Stimulated activated CD8-positive, alpha-beta memory T cell treated with anti-CD3 and anti-CD28 coated beads, Interleukin-4, amount 100 ng/mL, for 1 hour (primary cell): ENCODE measurements at places on chromosomes 16 and 17.

DNA sequence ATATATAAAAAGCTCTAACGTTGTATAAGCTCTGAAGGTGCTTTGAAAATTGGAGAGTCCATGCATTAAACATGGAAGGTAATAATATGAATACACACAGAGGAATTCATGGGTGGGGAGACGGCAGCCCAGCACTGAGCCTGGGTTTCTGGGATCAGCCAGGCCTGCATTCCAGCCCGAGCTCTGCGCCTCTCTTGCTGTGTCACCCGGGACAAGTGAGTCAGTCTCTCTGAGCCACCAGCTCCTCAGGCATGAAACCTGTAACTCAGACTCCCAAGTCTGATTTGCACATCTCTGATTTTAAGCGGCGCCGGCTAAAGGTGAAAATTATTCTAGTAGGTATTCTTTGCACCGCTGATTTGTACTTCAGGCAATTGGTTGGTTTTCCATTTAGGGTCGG is 238.8 kb downstream of the MRTFB start:
- DNase-seq, result no peak

DNA sequence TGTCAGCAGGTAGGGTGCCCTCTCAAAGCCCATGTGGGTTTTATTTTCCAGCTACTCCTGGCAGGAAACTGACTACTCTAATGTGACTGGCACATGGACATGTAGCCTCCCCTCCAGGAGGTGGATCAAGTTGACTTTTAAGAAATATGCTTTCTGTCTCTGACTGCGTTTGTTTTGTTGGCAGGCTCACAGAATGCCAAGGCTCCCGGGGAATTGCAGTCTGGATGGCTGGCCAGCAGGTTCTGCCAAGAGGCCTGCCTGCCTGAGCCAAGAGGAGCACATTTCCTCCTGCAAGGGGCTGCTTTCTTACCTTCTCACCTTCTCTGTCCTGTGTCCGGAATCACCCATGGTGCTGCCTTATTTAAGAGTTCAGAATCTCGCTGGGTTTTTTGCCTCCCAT is 217.3 kb upstream of the ERCC4 start:
- no peak for DNase-seq

- DNase-seq, result no peak
These were observed 30.1 kb upstream of the MFSD6L start for GRCh38 chr17:8829036-8829941.

- DNase-seq, result no peak
These were observed 289.2 kb downstream of the PHKB start for GRCh38 chr16:47750371-47750770.

- DNase-seq, result no peak
These were observed 77.0 kb downstream of the NTN1 start for GRCh38 chr17:9098242-9098825.

GRCh38 chr16:86375851-86376250 is 134.5 kb upstream of the FOXF1 start:
- no peak for DNase-seq

GRCh38 chr17:45784293-45784740 is at the start of gene CRHR1:
Gene CRHR1, plus strand, starts transcription at chr17:45784320. Its CDS starts 225 bp downstream, at chr17:45784545.
- no peak for DNase-seq

DNA sequence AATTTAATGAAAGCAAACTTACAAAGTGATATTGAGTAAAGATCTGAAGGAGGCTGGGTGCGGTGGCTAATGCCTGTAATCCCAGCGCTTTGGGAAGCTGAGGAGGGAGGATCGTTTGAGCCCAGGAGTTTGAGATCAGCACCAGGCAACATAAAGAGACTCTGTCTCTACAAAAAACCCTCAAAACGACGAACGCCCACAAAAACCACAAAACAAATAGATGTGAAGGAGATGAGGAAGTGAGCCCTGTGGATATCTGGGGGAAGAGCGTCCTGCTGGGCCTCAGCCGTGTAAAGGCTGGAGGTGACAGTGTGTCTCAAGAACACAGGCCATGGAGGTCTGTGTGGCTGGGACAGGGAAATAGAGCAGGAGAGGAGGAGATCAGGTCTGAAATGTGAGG is 68.8 kb downstream of the ITFG1 start:
- DNase-seq, result no peak

GRCh38 chr17:64614266-64615027 is 47.7 kb downstream of the SMURF2 start:
- no peak for DNase-seq

- peak; percentile 23 for DNase-seq
These were observed at the start of gene BMERB1 for GRCh38 chr16:15434425-15435215. Gene BMERB1, plus strand, starts transcription at chr16:15434588. Its CDS starts 66 bp downstream, at chr16:15434654.

DNA sequence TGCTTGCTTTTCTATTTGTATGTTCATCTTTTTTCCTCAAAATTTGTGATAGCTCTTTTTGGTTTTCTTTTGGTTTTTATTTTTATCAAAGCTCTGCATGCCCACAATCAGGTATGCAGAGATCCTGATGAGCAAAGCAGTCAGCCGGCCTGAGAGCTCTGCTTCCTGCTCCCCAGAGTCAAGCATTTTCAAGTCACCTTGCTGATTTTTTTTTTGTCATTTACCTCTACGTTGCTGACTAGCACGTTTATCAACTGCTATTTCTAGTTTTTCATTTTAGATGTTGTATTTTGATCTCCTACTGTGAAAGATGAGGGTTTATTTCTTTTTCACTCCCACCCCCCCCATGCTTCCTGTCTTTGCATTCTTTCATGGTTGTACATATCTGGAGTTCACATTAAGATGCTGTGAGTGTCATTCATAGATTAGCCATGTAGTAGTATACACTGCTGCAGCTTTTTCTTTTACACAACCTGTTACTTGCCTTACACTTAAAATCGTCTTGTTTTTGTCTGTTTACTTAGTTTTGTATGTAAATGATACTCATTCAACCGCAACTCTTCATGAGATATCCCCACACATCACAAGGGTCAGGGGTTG is 196.2 kb downstream of the LGALS9B start:
- DNase-seq, result no peak

- no peak for DNase-seq
These were observed 189.9 kb downstream of the FTO start for GRCh38 chr16:53893731-53894435.

DNA sequence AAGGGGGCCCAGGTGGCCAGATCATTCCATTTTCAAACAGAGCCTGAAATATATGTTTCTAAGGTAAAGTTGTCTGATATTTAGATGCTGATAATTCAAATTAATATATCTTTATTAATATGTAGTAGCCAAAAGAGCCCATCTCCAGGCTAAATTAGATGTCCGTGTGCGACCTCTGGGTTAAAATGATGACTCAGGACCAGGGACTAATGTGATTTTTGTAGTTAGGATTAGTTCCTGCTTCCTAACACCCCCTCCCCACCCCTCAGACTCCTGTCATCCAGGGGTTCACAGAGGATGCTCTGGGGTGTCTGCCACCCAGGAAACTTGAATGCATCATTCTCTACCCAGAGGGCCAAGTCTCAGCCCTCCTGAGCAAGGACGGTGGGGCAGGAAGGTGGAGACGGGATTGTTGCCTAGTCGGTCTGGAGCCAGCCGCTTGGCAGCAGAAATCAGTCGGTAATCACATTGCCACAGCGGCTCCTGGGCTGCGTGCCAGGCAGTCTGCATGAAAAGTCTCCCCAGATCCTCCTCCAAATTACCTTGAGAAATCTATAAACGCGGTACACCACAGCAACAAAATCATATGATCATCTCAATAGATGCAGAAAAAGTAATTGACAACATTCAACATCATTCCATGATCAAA is 29.8 kb downstream of the CNGB1 start:
- no peak for DNase-seq

GRCh38 chr17:34412534-34412933 is 49.5 kb upstream of the CCL1 start:
- DNase-seq, result no peak

DNA sequence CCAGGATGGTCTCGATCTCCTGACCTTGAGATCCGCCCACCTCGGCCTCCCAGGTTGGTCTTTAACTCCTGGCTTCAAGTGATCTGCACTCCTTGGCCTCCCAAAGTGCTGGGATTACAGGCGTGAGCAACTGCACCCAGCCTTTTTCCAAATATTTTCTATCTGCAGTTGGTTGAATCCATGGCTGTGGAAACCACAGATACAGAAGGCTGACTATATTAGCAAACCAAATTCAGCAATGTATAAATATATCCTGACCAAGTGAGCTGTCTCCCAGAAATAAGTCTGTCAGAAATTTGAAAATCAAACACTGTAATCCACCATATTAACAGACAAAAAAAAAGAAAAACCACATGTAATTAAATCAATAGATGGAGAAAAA is 9.6 kb downstream of the CFDP1 start:
- DNase-seq, result no peak

DNA sequence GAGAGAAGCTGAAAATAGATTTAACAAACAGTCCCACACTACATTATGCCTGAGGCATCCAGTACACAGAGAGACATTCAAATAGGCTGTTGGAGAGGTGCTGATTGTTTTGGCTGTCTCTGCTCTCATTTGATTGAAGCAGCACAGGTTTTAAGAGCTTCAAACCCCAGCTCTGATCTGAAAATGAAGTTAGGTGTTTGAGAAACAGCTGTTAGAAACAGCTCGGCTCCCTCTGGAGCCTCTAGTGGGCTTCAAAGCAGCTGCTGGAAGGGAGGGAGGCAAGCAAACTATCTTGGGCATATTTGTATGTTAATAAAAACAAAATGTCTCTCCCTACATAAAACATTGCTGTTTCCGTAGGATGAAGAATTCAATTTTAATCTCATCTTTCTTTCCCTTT is 607.3 kb upstream of the GOT2 start:
- DNase-seq, result no peak

GRCh38 chr16:66486199-66486772 is 59.2 kb downstream of the BEAN1 start:
- no peak for DNase-seq

DNA sequence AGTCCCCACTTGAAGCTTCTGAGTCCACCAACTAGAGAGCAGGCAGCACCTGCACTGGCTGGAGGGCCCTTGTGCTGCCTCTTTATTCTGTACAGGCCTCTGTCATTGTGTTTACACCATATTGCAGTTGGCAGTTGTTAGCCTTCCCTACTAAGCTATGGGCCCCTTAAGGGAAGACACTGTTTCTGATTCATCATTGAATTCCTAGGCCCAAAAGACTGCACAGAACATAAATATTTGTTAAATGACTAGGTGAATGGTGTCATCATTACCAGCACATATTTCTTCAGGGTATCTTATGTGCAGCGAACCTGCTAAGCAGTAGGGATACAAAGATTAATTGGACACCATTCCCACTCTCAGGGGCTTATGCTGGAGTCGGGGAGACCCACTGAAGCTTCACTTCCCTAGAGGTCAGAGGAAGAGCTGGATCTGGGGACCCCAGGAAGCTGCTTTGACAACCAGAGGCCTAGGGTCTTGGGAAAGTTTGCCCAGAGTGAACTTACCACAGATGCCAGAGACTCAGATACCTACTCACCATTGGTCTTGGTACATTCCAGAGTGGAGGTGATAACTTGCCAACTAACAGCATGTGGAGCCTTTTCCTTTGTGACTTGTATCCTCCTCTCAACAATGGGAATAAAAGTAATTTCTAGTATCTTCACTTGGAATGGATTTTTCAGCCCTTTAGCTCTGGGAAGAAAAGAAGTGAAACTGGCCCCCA is 28.7 kb upstream of the DDX52 start:
- DNase-seq, result no peak

GRCh38 chr17:66663041-66663606 is 171.8 kb upstream of the CACNG5 start:
- DNase-seq, result no peak

DNA sequence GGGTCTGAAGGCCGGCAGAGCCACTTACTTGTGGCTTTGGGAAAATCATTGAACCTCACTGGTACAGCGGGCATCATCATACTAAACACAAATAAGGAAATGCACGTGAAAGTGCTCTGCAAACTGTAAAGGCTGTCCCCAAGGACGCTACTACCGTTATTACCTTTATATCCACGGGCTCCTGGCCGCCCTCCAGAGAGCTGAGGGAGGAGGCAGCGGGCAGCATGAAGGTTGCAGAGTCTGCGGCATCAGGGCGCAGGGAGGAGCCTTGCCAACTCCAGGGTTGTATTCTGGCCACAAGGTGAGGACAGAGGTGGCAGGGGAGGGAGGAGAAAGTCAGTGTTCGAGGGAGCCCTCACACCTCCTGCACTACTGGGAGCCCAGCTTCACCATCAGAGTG is 68.3 kb upstream of the GCSH start:
- no peak for DNase-seq

DNA sequence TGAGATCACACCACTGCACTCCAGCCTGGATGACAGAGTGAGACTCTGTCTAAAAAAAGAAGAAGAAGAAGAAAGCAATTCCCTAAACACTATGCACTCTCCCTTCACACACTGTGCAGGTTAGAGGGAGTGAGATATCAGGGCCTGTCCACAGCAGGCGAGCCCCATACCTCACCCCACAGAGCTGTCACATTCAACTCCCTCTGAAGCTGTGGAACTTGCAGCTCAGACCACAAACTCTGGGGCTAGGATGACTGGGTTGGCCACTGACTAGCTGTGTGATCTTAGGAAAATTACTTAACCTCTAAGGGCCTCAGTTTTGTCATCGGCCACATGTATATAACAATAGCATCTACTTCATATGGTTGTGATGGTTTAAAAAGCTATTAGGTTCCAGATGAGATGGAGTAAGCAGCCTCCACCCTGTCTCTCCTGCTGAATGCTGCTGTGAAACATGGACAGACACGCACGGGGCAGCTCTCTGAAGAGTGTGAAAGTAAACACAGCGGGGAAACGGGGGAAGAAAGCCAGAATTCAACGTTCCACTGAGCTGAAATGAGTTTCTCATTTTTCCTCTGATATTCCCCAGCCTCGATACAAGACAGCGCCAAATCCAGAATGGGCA is 13.6 kb upstream of the PYY start:
- no peak for DNase-seq

DNA sequence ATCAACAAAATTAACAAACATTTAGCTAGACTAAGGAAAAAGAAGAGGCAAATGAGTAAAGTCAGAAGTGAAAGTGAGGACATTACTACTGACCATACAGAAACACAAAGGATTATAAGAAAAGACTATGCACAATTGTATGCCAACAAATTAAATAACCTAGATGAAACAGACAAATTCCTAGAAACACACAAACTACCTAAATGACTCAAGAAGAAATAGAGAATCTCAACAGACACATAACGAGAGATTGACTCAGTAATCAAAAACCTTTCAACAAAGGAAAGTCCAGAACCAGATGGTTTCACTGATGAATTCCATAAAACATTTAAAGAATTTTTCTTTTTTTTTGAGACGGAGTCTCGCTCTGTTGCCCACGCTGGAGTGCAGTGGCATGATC is 35.7 kb upstream of the MYLK3 start:
- DNase-seq, result no peak

- DNase-seq, result no peak
These were observed 105.6 kb downstream of the XYLT1 start for GRCh38 chr16:17365211-17365541.

DNA sequence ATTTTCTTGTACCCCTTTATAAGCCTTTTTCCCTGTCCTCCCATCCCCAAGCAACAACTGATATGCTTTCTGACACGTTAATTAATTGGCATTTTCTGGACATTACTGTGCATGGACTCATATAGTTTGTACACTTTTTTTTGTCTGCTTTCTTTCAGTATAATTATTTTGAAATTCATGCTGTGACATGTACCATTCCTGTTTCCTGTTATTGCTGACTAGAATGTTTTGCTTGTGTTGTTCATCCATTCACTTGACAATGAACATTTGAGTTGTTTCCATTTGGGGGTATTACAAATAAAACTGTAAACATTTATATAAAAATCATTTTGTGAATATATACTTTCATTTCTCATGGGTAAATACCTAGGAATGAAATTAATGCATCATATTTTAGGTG is 50.6 kb downstream of the RBBP6 start:
- no peak for DNase-seq
